Hepatocyte (in vitro differentiated cells): ENCODE measurements at places on chromosomes 11 and 22. TPM values are rescaled to one million over a fixed set of nuclear protein-coding genes. Genes with fewer than 3 reads are reported as not detected.

DNA sequence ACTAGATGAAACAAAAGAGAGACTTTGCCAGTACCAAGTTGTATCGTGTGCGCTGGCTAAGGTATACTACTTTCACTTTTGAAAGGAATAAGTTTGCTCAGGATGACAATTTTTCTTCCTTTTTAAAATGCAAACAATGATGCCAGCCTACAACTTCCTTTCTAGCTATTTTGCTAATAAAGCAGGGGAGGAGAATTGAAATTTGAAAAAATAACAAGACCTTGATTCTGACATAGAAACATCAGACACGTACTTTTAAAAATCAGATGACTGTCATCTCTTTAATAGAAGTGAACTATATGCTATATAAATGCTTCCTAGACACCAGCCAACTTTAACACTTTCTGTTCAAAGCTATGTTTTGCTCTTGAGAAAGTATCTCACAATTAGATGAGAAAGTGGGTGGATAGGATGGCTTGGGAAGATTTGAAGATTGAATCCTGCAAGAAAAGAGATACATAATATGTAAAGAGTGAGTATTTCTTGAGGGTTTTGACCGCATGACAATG, 41.7 kb upstream of the BLID start:
- no peaks in the 10 kb centered on the region for H3K27me3 ChIP-seq
- no peak for DNase-seq
- H3K4me3 ChIP-seq = no peak overlapping the region
- H3K4me1 ChIP-seq = peaks cover 10% of the 10 kb centered on the region

The BIK gene
- total RNA-seq = 2.0 and 10.6 TPM in 2 replicates

- H3K4me3 ChIP-seq = no peak overlapping the region
- no peaks in the 10 kb centered on the region for H3K4me1 ChIP-seq
- H3K36me3 ChIP-seq = no peaks in the 10 kb centered on the region
- DNase-seq = no peak
- H3K27me3 ChIP-seq = no peaks in the 10 kb centered on the region
Measured at GRCh38 chr11:119181677-119182412, 3.4 kb upstream of the NHERF4 start.

- peaks cover 15% of the 10 kb centered on the region for H3K4me1 ChIP-seq
- no peak for DNase-seq
- peak overlapping the region; percentile 28 for H3K27ac ChIP-seq
Measured at GRCh38 chr11:12778240-12778905, 104.2 kb downstream of the TEAD1 start.
